HEK293T (cell line): ENCODE measurements at places on chromosomes 16 and 17.

DNA sequence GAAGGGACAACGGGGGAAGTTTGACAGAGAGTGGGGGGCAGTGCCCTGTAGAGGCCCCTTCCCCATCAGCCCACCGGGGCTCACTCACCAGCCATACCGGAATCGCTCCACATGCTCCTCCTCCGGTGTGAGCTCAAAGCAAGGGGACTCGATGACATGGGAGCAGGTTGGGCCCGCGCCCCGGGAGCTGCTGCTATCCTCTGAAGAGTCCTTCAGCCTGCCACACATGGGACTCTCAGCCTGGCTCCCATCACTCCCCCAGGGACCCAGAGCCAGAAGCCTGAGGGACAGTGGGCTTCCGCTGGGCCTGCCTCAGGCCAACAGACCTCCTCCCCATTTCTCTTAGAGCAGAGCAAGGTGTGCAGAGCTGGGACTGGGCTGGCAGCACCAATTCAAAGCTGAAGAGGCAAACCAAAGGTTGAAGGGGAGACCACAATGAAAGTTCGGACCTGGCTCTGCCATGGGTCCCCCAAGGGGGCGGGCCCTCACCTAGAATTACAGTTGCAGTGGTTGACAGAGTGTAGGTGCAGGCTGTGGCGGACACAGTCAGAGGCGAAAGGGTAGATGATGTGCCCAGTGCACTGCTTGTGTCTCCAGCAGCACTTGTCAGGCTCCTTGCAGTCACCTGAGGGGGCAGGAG, 7.3 kb downstream of the PROCA1 start:
- no peak for DNase-seq

DNA sequence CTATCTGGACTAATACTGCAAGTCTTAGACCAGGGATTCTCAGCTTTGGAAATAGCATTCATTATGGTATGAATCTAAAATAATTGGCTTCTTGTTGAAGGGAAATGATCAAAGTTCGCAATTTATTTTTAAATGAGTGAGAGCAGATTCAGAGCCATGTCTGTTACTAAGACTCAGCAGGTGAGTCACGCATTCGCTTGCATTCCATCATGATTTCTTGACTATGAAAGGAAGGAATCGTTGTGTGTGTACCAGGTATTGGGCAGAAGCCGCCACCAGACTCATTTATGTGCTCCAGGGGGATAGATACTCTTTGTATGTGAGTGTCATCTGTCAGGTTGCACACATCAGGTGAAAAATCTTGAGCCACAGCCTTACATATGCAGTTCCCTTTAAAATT, 10.8 kb downstream of the GSG1L2 start:
- no peak for DNase-seq

DNA sequence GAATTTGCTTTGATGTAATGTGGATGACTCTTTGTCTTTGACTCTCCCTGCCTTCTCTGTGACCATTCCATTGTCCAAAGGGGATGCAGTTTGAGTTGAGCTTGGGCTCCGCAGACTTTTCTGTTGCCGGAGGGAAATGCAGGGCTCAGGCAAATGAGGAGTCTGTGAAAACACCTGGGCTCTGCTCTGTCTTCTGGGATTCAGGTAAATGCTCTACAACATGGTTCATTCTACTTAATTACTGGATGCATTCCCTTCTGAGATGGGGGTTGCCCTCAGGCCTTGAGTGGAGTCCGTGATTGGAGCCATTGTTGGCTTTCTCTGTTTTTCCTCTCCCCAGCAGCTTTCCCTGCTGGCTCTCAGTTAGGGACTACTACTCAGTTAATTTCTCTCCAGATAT, 26.4 kb upstream of the SPNS2 start:
- no peak for DNase-seq

DNA sequence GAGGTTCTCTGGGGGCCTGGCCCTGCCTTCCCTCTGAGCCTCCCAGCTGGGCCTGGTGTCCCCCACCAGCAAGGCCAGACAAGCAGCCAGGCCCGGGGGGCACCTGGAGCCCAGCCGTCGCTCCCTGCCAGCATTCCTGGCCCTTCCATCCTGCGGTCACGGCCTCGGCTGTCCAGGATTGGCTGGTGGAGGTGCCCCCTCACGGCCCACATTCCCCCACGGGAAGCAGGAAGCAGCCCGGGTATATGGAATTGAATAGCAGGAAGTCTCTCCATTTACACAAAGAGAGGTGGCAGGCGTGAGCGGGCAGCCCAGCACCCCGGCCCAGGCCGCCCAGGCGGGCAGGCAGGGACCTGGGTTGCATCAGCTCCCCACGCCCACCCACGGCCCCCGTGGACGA, 14.5 kb downstream of the TRAF7 start:
- DNase-seq: no peak

DNA sequence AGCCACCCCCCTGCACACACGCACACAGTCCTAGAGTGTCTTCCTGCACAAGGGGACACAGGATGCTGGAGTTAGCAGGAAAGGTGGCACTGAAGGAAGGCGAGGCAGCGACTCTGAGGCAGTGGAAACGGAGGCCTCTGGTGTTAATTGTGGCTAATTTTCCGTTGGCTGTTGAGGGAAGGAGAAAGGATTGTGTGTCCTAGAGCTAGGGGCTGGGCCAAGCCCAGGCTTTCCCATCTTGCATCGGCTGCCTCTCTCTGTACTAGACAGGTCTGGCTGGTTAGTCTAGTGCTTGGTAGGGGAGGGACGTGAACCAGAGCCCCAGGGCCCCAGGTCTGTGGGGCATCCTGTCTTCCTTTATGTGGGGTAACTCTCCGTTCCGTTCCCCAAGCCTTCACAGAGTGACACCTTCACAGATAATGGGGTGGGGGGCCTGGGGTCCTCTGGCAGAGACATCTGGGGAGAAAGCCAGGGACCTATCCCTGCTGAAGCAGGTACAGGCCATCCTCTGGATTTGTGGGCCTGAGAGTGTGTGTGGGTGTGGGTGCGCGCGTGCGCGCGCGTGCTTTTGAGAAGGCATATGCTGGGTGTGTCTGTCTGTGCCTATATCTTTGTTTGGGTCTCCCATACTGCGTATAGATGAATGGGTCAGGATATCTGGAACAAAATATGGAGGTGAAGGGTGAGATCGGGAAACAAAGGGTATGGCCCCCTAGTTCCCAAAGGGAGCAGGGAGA, at the start of gene CHD3:
TSS of gene CHD3 (plus strand) at position 606 of the 737 bp plus-strand sequence. CDS start 212 bp downstream, outside the sequence.
- no peak for DNase-seq
